ENCODE measurements at places on chromosomes 7 and 10. TPM values are rescaled to one million over a fixed set of nuclear protein-coding genes. Genes with fewer than 3 reads are reported as not detected.

GRCh38 chr7:69722843-69723242 lies 124.6 kb downstream of the AUTS2 start:
- no peak for DNase-seq

DNA sequence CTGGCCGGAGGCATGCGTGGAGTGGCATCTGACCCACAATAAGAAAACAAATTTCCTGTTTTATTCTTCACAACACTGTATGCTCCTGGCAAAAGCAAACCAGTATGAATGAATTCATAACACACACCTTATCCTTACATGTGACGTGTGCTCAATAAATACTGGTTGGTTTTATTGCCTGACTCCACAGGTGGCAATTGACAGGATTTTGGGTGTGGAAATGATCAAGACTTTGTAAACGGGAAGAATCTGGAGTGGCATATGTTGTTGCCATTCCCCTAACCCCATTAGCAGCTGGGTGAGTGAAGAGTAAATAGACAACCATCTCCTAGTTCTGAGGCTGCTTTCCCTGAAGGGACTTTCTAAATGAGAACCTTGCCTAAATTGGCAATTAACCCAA lies 215.5 kb upstream of the AOAH start:
- no peak for DNase-seq

CCDC3 gene
- 4.7 TPM for total RNA-seq

GRCh38 chr10:92696606-92697383 lies 7.0 kb downstream of the HHEX start:
- no peak for DNase-seq

MET gene
- 15.9 TPM for total RNA-seq

DNA sequence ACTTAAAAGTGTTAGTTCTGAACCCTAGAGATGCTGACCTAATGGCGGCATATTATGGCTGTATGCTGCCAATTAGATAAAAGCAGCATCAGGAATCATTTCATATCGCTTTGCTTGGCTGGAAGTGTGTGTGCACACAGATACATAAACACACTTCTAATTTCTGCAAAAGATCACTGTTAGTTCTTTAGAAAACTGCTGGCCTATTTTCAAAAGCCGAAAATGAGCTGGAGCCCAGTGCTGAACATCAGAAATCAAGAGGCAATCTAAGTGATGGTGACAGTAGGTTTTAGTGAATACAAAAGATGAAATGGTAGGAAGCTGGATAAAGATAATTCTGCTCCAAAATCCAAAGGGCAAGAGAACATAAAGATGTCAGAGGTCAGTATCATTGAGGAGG lies 745.8 kb upstream of the LRRTM3 start:
- no peak for DNase-seq

- no peak for DNase-seq
Observed at GRCh38 chr7:46776790-46777189, 805.1 kb downstream of the TNS3 start.

DNA sequence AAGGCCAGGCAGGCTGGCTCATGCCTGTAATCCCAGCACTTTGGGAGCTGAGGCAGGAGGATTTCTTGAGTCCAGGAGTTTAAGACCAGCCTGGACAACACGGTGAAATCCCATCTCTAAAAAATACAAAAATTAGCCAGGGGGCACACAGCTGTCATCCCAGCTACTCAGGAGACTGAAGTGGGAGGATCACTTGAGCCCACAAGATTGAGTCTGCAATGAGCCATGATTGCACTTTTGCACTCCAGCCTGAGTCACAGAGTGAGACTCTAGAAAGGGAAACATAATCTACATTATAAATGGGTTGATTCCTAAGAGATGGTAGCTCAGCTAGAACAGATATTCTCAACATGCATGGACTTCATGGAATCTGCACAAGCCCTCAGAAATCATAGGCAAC lies 6.3 kb upstream of the LIPF start:
- no peak for DNase-seq

DNA sequence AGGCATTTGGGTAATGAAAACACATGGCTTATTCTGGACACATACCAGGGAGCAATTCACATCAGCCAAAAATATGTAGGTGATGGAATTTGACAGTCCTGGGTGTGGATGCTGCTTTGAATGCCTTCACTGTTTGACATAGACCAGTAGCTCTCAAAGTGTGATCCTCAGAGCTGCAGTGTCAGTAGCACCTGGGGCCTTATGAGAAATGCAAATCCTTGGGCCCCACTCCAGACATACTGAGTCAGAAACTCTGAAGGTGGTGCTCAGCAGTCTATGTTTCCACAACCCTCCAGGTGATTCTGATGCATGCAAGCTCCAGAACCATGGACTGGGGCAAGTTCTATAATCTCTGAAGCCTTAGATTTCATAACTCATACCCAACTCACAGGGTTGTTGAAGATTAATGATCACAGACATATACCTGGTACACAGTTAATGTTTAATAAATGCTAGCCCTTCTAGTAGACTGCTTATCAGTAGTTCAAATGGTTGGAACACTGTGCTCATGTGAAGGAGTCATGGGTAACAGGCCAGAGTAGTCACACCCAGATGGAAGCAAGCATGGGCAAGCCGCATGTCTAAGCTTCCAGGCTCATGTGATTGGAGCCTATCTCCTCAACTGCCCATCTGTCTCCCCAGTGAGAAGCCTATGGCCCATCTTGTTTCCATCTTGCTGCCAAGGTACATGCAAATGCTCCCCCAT lies 715.7 kb downstream of the GRID1 start:
- no peak for DNase-seq

- no peak for DNase-seq
Observed at GRCh38 chr10:96034625-96035024, 8.8 kb upstream of the CCNJ start.

DNA sequence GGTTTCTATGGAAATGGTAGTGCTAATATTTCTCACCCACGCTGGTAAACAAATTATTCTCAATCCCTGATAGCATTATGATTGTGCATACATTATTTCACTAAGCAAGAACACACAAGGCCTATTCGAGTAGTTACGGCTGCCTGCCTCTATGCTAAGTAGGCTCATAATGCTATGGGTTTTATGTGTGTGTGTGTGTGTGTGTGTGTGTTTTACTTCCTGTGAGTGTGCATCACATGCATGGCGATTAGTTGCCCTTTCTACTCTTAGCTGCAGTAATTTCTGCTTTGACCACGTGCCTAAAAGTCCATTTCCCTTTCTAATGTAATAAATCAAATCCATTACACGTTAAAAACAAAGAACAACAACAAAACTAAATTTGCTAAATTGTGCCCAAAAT lies 117.0 kb downstream of the CHCHD3 start:
- DNase-seq: no peak

DNA sequence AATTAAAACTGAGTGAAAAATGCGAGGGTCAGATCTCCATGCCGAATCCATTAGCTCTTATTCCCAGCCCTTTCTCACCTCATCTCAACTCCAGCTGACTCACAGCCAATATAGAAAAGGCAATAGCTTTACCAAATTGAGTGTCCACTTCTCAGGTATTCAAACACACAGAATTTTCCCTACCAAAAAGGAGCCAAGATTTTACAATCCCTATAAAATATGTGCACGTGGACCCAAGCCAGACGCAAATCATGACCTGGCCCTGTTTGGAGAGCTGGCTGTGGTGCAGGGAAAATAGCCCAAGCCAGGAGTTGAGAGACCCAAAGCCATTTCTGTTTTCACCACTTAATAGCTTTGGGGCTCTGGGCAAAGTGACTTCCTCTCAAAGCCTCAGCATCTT lies 379.7 kb upstream of the AUTS2 start:
- no peak for DNase-seq

GRCh38 chr7:82330706-82331215 lies 112.8 kb downstream of the CACNA2D1 start:
- no peak for DNase-seq

GRCh38 chr10:60648761-60649160 lies 129.5 kb upstream of the CDK1 start:
- no peak for DNase-seq

- no peak for DNase-seq
Observed at GRCh38 chr10:97689559-97690020, 2.5 kb upstream of the AVPI1 start.

SLC18A3 gene
- not detected for total RNA-seq

- DNase-seq: no peak
Observed at GRCh38 chr7:137080516-137081203, 212.2 kb downstream of the CHRM2 start.

GRCh38 chr10:82625512-82626189 lies 750.7 kb downstream of the NRG3 start:
- no peak for DNase-seq

- no peak for DNase-seq
Observed at GRCh38 chr7:35261041-35261440, 7.1 kb upstream of the TBX20 start.

- DNase-seq: no peak
Observed at GRCh38 chr10:33310853-33311252, 23.6 kb downstream of the NRP1 start.

- DNase-seq: no peak
Observed at GRCh38 chr7:151814400-151815009, 62.4 kb downstream of the PRKAG2 start.

APBB1IP gene
- 4.8 TPM for total RNA-seq

All from Right ventricle myocardium inferior (tissue), 1 donor.